ENCODE measurements at places on chromosomes 12 and 14.

DNA sequence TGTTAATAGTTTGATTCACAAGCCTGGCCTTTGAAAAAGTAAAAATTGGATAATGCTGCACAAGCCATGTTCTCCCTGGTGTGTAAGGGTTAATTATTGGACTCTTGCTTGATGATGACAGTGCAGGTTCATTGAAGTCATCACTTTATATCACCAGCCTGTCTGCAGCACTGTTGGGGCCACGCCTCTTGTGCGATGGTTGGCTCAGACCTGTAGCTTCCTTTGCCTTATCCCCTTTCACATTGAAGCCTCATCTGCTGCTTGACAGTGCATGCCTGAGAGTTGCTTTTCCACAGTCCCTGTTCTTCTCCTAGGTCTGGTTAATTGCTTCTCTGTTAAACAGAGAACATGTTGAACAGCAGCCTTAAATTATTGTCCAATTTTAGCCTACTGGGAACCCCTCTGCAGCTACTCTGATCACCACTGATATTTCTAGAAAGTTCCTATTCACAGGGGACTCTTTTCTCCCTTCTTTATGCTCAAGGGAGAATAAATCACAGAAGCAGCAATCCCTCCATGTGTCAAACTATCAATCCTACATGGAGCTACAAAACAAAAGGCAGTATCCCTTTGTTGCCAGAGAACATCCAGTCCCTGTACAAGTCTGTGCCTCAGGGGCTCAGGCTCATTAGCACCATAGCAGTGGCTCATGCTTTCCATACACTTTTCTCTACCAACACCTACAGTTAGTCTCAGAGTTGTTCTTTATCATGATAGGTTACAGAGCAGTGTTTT, 322.1 kb downstream of the RGS6 start:
- no peak for DNase-seq

DNA sequence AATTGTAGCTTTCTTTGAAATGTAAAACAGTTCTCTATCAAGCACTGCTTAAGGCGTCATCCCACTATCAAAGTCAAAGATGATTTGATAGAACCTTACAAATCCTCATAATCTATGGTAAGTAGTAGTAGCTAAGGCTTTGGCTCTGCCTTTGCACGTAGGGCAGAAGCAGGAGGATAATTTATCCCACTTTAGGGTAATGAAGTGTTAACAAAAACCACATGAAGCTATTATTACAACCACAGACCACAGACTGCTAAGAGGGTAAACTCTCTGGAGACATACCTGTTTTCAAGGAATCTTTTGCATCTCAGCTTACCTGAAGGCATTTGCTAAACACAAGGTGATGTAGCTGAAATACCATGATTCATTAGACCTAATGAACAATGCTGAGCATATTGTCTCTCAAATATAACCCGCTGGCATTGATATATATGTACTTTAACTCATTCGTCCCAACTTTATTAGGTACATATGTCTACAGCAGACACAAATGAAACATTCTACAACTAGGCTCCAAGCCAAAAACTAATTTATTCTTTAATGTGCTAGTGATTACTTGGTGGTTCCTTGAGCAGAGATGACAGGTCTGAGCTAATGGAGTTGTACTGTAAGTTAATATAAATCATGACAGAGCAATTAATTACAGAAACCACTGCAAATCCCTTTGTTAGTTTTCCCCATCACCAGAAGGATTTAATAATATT, 368.8 kb downstream of the ETNK1 start:
- DNase-seq, result no peak

DNA sequence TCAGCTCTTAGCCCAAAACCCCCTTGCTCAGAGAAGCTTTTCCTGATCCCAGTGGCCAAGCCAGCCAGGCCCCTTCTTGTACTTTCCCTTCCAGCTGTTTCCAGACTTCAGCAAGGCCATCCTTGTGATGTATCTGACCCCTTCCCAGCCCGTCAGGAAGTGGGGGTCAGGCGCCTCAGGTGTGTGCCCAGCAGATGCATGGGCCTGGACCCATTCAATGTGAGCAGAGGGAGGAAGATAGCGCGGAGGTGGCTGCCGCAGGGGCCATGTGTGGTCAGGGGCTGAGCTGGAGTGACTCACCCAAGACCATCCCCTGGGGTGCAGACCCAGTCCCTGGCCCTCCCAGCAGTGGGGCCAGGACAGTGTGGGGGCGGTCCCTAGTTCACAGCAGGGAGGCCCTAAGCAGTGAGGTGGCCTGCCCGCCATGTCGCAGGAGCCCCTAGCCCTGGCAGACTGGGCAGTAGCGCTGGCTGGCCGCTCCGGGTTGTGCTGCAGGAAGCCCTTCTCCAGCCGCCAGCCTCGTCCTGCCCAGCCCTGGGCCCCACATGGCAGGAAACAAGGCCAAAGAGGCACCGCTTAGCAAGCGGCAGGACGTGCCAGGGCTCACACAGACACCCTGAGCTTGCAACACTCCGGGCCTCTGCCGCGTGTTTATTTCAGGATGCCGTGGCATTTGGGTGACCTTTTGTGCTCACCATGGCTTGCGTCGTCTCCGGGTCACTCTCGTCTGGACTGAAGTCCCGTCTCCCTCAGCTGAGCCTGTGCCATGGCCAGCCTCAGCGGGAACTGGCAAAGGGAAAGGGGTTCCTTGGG, 12.0 kb downstream of the ADSS1 start:
- DNase-seq, result peak; percentile 56

- DNase-seq, result no peak
Measured at GRCh38 chr12:132926415-132926833, 29.7 kb downstream of the ZNF605 start.

- no peak for DNase-seq
Measured at GRCh38 chr12:12507121-12507520, 55.5 kb downstream of the DUSP16 start.

GRCh38 chr14:59698793-59699192, 122.2 kb upstream of the CCDC175 start:
- DNase-seq, result no peak

- no peak for DNase-seq
Measured at GRCh38 chr12:132345561-132346200, 16.3 kb upstream of the GALNT9 start.

DNA sequence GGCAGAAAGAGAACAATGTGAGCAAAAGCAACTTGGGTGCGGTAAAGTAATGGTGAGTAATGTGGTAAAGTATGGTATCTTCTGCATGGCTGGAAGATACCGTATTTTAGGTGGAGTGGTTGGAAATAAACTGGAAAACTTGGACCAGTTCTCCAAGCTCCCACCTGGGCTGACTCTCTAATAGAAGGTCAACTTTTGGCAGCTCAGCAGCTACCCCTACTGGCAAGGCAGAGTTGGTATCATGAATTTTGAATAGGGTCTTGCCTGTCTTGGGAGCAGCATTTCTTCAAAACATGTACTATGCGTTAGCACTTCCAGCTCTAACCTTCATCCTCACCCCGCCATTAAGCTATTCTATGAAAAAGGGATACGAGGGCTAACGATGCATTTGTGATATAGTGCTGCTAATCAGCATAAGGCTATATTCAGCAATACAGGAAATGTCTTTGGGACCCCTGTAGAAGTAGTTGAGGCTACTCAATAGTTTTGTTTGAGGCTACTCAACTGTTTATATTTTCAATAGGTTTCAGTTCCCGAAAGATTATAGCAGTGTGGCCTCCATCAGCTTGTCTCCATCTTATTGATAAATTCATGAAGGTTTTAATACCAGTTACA, 276.3 kb upstream of the FAR2 start:
- peak; percentile 35 for DNase-seq

DNA sequence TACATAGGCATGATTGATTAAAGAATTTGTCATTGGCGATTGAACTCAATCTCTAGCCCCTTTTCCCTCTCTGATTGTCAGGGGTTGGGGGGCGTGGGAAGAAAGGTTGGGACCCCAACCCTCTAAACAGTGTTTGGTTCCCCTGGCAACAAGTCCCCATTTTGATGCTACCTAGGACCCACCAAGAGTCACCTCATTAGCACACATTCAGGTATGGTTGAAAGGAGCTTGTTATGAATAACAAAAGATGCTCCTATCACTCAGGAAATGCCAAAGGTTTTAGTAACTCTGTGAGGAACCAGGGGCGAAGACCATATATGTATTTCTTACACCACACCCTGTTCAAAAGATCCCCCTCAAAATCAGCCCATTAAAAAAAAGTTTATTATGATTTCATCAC, 14.3 kb downstream of the RNF212B start:
- DNase-seq, result no peak

DNA sequence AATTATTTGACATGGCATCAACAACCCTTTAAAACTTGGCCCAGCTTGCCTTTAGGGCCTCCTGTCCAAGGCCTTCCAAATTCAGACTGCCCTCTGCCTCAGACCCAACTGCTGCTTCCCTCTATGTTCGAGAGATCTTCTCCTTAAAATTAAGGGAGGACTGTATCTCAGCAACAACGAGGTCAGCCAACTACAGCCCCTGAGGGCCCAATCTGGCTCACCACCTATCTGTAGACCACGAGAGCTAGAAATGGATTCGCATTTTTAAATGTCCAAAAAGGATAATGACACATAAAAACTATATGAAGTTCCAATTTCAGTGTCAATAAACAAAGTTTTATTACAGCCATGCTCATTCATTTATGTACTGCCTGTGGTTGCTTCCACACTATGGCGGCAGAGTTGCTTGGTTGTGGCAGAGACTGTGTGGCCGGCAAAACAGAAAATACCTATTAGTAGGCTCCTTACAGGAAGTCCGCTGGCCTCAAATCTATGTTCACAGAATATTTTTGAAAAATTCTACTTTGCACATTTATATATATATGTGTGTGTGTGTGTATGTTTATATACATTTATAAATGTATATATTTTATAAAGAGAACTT, 1026.9 kb downstream of the BCL11B start:
- DNase-seq, result no peak

DNA sequence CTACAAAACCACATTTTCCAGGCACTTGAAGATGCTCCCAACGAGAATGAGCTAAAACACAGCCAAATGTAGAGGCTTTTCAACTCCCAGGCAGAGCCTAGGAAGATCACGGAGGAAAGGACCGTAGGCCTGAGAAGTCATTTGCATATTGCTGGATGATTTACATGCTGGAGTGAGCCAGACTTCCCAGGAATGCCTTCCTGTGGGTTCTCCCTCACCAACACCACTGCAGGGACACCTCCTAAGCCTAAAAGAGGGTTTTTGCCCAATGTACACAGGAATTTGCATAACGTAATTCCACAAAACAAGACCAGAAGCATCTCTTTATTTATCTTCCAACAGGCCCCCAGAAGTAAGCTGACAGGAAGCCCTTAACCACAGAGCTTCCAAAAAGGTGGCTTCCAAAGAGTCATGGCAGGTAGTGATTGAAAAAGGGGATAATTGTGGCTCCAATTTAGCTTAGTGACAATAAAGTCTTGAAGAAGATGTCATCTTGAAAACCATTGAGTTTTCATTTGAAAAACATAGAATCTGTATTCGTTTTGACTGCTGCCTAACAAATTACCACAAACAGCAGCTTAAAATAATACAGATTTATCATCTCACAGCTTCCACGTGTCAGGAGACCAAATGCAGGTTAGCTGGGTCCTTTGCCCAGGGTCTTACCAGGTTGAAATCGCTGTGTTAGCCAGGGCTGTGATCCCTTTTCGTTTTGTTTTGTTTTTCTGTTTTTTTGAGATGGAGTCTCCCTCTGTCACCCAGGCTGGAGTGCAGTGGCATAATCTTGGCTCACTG, 116.2 kb downstream of the EGLN3 start:
- DNase-seq, result no peak

DNA sequence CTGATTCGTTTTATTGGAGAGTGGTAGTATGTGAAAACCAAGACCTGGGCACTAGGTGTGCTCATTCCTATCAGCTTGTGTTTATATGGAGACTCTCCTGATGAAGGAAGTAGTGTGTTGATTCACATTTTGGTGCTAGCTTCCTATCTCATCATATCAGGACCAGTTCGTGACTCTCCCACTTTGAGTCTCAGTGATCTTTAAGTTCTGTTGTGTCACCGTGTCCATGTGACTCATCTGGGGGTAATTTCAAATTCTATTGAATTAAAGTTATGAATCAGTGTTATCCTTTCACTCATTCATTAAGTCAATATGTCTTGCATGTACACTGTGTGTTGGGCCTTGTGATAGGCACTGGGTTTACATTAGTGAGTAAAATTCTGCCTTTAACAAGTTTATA, 180.2 kb downstream of the CACNA1C start:
- no peak for DNase-seq

- DNase-seq, result no peak
Measured at GRCh38 chr12:81221681-81222080, 143.8 kb downstream of the ACSS3 start.

GRCh38 chr12:117212563-117213190, 22.4 kb upstream of the FBXO21 start:
- DNase-seq, result peak; percentile 61

Measured in GM04504 (cell line).